NCI-H146 (cell line): ENCODE measurements at places on chromosomes 6 and 20.

- no peak for DNase-seq
Observed at GRCh38 chr20:6040958-6041807, 12.7 kb downstream of the LRRN4 start.

DNA sequence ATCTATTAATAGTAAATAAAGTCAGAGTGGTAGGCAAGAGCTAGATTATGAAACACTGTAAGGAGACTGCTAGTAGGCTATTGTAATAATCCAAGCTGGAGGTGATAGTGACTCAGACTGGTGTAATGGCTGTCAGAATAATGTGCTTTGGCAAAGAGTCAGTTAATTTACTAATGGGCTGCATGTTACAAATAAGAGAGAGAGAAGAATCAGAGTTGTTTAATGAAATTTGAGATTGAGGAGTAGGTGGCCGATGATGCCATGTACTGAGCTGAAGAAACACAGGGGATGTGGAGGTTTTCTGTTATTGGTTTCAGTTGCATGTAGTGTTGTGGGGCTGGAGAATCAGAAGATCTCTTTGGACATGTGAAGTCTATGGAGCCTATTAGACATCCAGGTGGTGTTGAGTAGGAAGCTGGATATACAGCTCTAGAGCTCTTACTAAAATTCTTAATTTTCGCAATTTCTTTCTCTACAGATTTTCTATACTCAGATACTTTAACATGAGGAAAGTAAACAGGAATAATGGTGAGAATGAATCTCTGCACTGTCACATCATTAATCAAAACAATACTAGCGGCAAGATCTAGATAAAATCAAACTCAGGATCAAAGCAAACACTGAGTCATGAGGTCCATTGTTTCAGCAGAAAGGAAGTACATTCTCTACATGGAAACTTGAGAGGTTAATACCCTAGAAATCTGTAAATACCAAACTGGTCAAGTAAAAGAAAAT, 167.7 kb downstream of the SIM1 start:
- peak; percentile 55 for DNase-seq

DNA sequence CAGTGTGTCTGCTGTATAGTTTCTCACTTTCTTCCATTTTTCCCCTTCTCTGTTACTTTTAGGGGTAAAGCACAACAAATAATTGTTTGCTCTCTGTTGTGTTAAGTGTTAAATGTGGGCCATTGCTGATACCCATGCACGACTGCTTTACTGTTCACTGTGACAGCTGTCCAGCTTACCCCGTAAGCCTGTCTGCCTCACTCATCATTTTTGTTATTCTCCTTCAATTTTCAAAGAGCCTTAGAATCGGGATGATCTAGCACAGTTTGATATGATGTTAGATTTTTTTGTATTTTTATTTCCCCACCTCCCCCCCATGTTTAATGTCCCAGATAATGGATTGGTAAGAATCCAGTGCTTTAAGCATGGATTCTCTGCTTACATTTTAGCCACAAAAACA, 41.2 kb upstream of the MLIP start:
- DNase-seq = no peak

GRCh38 chr6:82467338-82467737, 103.7 kb downstream of the TPBG start:
- no peak for DNase-seq

DNA sequence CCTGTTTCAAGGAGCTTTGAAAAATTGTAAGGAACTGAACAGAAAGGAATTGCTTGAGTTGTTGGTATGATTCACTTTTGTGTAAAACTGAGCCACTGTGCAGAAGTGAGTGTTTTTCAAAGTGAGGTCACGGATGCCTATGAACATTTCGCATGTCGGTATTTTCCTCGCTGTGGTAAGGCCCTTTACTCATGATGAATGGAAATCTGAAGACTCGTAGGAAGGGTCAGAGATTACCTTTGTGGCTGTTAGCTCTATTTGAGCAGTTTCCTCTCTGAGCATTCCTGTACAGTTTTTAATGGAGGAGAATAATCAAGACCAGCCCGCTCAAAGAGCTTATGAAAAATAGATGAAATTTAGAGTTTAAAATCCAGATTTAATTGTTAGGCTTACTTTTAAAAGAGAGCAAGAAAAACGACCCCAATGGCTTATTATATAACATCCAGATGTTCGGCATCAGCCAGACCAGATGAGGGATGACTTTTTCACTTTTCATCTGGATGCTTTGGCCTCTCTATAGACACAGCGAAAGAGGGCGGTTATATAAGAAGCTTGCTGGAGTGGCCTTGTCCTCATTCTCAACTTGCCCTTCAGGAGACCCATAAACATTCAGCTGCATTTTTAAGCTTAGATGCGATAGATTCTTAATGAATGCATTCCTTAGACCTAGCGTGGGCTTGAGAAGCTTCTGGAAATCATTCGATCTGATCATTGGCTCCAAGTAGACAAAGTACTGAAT, 99.5 kb downstream of the CD83 start:
- peak; percentile 4 for DNase-seq

- no peak for DNase-seq
Observed at GRCh38 chr6:134446896-134447295, 129.0 kb upstream of the SGK1 start.

- DNase-seq = no peak
Observed at GRCh38 chr6:170205534-170206316, 85.2 kb downstream of the DLL1 start.

DNA sequence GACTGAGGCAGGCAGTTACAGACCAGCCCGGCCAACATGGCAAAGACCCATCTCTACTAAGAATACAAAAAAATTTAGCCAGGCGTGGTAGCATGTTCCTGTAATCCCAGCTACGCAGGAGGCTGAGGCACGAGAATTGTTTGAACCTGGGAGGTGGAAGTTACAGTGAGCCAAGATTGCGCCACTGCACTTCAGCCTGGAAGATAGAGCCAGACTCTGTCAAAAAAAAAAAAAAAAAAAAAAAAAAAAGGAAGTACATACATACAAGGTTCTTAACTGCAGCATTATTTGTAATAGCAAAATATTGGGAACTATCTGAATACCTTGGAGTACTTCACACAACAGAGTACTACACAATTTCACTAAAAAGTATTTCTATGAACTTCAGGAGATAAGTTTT, 183.5 kb upstream of the OLIG3 start:
- no peak for DNase-seq

DNA sequence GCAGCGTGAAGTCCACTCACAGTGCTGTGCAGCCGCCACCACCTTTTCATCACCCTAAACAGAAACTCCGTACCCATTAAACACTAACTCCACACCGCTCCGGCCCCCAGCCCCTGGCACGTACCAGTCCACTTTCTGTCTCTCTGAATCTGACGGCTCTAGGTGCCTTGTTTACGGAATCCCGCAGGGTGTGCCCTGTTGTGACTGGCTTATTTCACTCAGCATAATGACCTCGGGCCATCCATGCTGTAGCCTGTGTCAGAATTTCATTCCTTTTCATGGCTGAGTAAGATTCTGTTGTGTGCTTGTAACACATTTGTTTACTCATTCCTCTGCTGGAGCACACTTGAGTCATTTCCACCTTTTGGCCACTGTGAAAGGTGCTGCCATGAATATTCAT, 18.0 kb downstream of the TCFL5 start:
- DNase-seq = no peak

DNA sequence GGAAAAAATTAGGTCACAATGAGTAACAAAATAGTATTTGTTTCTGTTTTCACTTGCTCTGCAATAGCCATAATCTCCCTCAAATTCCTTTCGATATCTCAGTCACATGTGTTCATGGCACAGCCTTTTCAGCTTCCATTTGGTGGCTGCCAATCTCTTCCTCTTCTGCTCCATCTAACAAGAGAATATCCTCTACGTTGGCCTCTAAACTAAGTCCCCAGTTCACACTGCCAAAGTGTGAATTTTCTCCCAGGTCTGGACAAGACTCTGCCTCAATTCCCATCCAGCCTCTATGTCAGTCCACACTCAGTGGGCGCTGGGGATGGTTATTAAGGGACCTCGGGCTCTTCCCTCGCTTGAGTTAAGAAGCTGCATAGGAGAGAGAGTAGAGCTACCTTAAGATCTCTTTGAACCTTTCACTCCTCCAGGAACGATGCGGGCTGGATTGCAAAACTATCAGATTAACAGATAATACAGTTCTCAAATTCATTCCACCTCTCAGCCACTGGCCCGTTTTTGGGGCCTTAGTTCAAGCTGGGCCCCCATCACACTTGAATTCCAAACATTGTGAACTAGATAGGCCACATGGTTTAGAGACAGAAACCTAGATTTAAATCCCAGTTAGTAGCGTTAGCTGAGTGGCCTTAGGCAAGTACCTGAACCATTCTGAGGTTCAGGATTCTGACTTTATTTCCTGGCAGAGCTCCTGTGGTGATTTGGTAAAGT, 250.2 kb upstream of the QKI start:
- DNase-seq = no peak
